GM12892 (cell line): ENCODE measurements at places on chromosomes 2 and 18.

DNA sequence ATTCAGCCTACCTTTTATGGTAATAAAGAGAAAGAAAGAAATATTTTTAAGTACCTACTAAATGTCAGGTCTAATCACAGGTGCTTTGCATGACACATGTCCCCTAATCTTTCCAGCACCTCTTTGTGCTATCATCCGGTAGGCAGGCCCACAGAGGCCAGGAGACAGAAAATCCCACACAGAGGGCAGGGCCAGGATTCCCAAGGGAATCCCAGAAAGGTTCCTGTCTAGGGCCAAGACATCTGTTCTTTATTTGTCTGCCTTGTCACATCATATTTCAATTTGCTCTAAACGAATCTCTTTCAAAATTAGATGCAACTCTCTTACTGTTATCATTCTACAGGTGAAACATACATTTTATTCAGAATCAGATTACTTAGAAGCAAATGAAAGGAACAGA, 676.1 kb upstream of the GYPC start:
- no peak for DNase-seq

DNA sequence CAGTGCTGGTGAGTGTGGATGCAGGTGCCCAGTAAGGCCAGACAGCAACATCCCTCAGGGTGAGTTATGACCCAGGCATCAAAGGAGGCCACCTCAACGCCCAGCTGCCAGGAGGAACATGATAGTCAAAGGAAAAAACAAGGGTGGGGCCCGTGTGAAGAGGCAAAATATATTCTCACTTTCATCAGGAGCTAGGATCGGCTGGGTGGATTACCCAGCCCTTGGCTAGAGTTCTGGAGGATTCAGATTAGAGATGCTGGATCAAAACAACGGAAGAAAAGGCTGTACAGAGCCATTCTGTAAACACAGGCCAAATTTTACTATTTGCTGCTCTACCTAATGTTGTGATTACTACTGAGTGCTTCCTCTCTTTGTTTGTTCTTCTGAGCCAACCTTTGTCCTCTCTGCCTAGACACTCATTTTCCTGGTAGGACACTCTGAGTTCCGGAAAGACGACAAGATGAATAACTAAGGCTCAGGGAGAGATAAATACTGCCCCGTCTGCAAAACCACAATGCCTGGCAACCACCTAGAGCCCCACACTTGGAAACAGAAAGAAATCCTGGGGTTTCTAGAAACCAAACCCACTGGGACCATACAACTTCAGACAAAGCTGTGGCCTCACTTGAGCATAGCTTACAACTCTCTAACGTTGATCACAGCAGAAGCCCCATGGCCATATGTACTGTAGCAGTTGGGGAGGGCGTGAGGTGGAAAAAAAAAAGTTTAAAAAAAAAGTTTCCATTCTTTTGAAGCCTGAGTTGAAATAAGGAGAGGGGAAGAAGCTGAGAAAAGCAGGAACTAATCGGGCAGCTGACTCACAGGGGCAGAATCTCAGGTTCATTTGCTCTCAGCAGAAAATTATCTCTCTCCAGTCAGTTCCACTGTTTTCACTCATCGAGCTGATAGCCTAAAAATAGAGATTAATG, 17.8 kb upstream of the PMAIP1 start:
- no peak for DNase-seq

DNA sequence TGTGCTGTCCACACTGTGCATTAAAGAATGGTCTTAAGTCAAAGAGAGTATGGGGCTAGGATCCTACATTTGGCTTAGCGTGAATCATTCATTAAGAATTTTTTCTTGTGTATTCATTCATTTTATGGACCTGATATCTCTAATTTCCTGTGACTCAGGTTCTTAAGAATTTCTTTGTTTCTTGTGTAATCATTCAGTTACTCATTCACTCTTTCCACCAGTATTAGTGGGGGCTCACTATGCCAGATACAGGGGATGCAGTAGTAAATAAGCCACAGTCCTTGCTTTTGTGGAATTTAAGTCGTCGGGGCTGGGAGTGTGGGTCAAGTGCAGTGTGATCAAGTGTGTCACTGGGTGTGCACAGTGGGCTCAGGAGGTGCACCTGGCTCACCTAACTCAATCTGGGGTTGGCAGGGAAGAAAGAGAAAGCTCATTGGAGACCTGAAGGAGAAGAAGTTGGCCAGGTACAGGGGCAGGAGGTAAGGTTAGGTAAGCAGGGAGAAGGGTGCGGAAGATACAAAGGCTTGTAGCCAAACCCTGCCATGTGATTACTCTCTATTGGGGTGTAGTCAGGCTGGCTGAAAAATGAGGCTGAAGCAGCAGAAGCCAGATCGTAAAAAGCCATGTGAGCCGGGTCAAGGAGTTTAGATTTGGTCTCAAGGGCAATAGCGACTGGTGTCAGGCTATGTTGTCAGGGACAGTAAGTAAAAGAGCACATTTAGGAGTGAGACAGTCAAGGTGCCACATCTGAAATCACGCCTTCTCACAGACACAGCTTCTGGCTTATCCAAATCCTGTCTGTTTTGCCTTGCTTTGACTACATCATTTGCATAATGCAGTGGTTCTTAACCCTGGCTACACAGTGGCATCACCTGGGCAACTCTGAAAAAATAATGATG, 67.2 kb downstream of the KCTD1 start:
- no peak for DNase-seq

GRCh38 chr18:74184875-74185274, 36.6 kb downstream of the TIMM21 start:
- DNase-seq = no peak

DNA sequence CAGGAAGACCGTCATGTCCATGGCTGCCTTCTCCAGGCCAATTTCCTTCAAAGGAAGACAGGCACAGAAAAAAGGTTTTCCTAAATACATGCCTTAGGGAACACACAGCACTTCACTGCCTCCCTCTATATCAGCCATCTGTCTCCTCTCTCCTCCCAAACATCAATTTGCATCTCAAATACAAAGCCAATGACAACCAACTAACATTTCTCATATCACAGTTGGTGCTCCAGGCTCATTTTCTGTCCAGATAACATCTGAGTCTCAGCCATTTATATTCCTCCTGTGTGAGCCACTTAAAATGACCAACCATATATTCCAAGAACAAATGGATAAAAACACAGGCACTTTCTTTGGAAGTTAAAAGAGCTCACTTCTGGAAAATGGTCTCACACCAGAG, 62.5 kb upstream of the ACAA2 start:
- DNase-seq = no peak

DNA sequence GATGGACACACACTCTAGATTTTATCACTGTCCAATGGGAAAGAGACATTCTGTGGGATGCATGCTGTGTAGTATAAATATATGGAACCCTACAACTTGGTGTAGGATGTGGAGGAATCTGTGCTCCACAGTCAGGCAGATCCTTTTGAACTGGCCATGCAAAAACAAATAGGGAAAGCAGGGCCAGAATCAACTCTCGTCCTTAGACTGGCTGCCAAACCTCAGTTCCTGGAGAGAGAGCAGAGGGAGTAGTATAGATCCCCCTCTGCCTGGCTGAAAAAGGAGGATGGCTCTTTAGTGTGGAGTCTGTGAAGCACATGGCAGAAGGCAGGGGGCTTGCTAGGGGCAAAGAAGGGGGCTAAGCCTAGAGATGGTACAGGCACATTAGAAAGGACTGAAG, 84.7 kb downstream of the LYPD6 start:
- DNase-seq = no peak
